ACHN (cell line): ENCODE measurements at places on chromosomes 16 and 17.
A peak's percentile ranks its signal among the peaks of the same experiment; 100 is the strongest.

- DNase-seq: no peak
Observed at GRCh38 chr17:60224064-60224463, 74.3 kb downstream of the CA4 start.

DNA sequence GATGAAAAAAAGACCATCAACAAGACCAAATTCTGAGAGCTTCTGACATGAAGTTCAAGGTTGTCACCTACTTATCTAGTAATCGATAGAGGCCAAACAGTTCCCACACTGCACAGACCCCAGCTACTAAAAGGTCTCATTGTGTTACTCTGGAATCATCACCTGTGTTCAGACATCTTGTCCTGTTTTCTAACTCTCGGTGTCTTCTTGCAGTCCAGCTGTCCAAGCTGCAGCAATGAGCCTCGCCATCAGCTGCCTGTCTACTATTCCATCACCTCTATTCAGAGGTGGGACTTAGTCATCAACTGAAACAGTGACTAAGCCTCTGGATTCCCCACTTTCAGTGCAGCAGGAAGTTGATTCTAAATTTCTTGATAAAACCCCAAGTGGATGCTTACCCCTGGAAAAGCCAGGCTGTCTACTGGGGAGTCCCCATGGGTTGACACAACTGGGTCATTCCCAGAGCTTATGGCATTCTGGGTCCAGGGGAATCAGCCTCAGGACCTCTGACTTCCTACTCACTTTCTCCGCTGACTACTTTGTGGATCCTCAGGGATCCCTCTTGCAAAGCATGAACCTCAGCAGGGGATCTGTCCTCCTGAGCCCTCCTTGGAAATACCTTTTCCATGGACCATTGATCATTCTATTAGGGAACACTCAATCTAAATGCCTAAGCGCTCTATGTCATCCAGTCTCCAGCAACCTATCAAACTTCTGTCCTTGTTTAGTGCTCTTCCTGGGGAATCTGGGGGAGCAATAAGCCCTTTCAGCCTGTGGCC, 46.5 kb downstream of the HNF1B start:
- DNase-seq: peak; percentile 62

DNA sequence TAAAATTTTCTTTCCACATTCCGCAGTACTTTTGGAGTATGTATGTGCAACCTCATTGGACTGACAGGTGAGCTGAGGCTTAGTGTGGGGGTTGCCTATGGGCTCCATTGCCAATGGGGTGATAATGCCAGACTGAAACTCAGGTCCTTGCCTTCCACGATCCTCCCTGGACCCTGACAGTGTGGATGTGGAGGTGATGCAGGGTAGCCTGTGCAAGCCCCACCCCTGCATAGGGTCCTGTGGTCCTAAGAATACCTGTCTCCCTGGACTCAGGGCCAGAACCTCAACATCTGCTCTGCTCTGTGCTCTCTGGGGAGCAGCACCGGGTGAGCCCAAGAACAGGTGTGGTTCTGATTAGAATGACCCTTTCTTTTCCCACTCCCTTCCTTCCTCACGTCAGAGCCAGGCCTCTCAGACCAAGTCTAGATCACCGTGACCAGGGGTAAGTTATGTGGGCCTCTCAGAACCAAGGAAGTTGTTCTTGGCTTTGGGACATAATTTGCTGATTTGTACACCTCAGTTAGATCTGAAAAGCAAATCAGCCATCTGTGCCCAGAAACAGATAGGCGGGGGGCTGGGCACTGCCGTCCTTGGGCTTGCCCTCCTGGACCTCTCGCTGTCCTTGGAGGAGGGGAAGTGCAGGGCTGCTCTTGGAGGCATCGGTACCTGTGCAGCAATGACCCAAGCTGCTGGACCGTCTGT, 8.4 kb upstream of the TNS4 start:
- DNase-seq: no peak

DNA sequence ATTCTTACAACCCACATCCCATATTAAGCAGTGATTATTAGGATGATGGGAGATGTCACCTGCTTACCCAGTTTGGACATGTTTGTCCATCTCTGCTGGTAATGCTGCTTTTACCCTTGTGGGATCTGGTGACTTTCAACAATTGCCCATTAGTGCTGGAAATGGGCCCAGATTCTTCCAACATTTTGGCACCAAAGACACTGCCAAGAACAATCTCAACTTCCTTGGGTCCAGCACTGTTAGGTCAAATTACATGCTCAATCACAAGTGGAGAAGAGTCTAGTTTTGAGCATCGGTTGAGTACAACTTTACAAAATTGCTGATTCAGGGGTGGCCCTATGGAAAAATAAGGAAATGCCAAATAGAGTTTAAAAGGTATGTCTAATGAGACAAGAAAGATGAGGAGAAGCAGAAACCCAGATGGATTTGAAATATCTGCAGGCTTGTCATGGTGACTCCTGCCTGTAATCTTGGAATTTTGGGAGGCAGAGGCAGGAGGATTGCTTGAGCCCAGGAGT, 13.0 kb upstream of the ZFP3 start:
- no peak for DNase-seq

DNA sequence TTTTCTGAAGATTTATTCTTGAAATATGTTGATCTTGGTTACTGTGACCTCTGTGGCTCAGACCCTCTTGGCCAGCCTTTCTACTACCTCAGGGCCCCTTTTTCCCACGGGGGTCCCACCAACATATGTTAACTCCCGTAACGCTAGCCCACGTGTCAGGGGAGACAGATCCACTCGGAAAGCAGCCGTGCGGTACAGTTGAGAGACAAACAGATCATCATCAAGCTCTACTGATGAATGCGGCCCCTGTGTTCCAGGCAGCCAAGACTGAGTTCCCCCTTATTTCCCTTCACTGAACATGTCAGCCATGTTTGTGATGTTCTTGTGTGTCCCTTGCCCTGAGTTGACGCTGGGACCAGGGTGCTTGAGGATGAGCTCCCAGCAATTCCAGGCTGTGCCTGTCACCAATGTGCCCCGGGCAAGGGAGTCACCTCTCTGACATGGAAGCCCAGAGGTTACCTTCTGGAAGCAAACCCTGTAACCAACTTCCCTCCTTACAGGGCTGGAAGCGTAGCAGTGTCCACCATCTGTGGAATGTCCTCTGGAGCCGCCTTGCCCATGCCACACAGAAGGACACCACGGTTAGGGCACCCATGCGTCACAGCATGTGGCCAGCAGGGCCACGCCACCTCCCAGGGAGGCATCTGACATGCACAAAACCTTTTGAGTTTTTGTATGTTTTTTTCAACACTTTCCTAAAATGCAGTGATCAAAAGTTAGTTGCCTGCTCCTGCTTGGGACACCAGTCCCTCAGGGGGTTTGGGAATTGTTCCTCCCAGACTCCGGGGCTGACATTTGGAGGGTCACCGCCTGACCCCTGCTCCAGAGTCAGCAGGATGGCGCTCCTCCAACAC, 193.7 kb upstream of the CHMP6 start:
- DNase-seq: no peak

- DNase-seq: no peak
Observed at GRCh38 chr17:36940313-36941264, 3.3 kb downstream of the LHX1 start.

DNA sequence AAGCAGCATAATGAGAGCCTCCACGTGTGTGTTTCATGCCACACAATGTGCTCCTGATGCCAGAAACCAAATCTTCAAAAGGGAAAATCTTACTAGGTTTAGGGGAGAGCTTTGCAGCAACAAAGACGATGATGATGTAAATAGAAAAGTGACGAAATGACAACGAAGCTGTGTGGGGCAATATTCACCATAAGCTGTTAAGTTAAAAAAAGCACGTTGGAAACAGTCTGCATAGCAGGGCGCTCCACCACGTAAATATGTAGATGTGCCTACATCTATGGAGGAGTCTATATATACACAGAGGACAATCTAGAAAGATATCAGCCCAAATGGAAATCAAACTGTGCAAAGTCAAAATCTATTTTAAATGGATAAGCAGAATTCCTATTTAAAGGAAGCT, 61.0 kb downstream of the RPH3AL start:
- DNase-seq: no peak

DNA sequence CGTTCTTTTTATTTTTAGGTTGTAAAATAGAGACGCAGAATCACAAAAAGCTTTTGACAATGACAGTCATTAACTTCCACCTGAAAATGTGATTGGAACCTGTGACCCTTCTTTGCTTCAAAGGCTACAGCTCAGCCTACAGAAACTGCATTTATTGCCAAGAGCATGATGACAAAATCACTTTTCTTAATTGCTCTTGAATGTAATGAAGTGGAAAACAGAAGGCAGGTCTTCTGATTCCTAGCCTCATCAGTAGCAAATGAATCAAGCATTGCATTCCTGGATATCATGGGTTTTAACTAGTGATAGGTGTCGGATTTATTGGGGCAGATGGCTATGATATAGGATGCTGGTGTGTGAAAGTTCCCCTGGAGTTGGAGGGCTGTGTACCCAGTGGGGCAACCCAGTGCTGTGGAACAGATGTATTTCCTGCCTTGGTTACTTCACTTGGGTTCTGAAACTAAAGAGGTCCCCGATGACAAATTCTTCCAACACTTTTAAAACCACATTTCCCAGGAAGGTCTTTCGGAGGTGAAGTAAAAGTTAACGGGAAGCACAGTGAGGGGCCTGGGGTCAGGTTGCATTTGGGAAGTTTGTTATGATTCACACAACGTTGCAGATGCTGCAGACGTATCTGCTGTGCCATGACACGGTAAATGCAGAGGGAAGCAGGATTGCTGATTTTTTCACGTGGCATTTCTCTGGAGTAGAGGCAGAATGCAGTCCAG, 127.5 kb downstream of the HS3ST3A1 start:
- no peak for DNase-seq

GRCh38 chr16:89311636-89312035, 94.1 kb downstream of the ZNF778 start:
- DNase-seq: no peak

- DNase-seq: no peak
Observed at GRCh38 chr17:67676305-67676704, 41.4 kb upstream of the NOL11 start.
